NCI-H1048 (cell line): ENCODE measurements at places on chromosomes 1 and 21.

GRCh38 chr1:172283766-172284165 is 136.7 kb upstream of the C1orf105 start:
- DNase-seq: no peak

DNA sequence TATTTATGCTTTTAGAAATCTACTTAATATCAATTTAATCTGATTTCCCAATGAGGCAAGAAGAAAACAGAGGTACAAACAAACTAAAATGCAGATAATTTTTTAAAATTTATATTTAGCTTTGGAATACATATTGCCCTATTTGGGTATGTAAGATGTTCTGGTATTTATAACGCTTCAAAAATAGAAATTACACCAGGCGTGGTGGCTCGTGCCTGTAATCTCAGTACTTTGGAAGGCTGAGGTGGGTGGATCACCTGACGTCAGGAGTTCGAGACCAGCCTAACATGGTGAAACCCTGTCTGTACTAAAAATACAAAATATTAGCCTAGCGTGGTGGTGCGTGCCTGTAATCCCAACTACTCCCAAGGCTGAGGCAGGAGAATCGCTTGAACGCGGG is 13.3 kb downstream of the ITGB3BP start:
- no peak for DNase-seq

- DNase-seq: no peak
Observed at GRCh38 chr1:151570819-151571218, 30.7 kb downstream of the TUFT1 start.

GRCh38 chr1:75969550-75969949 is 37.3 kb upstream of the ASB17 start:
- DNase-seq: no peak

GRCh38 chr1:15618077-15618654 is 908 bp downstream of the DDI2 start:
- peak; percentile 21 for DNase-seq

- no peak for DNase-seq
Observed at GRCh38 chr1:15992582-15993500, 11.2 kb upstream of the SRARP start.
